ENCODE measurements at places on chromosomes 1 and 21. TPM values are rescaled to one million over a fixed set of nuclear protein-coding genes. Genes with fewer than 3 reads are reported as not detected.

DNA sequence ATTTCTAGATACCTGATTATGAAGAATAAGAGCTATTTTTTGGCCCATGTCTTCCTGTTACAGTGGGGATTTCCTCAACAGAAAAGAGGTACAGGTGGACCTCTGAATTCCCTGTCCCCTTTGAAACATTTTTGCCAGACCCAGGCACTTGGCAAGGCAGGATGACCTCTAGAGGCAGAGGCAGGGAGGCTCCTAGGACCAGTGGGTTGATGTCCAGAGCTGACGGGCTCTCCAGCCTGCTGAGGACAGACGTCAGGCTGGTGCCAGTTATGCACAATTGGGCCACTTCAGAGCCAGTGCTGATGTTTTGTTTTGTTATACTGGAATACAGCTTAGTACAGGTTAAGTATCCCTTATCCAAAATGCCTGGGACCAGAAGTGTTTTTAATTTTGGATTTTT is 18.5 kb upstream of the A3GALT2 start:
- no peaks in the 10 kb centered on the region for H3K27me3 ChIP-seq
- peaks cover 100% of the 10 kb centered on the region for H3K4me1 ChIP-seq
- no peak for DNase-seq
- peak overlapping the region; percentile 20 for H3K4me3 ChIP-seq

- no peaks in the 10 kb centered on the region for H3K36me3 ChIP-seq
- peak overlapping the region; percentile 77 for H3K27ac ChIP-seq
- no peak overlapping the region for H3K4me3 ChIP-seq
- no peak for DNase-seq
These were observed 228.8 kb downstream of the PBX1 start for GRCh38 chr1:164787834-164788231.

DNA sequence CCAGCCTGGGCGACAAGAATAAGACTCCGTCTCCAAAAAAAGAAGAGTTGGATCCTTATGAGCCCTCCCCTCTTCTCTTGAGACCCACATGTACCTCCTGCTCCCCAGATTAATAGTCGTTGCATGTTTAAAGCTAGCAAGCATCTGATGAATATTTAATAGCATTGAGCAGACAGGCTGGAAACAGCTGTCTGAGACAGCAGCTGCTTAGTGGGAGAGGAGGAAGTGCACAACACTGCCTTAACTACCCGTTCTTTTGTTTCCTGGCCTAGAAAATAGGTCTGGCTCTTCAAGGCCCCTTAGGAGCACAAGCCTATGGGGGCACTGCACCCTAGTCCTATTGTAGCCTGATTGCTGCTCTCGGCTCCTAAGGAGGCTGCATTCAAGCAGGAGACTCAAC is 17.3 kb upstream of the TMEM39B start:
- H3K4me1 ChIP-seq = no peaks in the 10 kb centered on the region
- DNase-seq = no peak
- H3K36me3 ChIP-seq = peaks cover 75% of the 10 kb centered on the region
- H3K27me3 ChIP-seq = no peaks in the 10 kb centered on the region

DNA sequence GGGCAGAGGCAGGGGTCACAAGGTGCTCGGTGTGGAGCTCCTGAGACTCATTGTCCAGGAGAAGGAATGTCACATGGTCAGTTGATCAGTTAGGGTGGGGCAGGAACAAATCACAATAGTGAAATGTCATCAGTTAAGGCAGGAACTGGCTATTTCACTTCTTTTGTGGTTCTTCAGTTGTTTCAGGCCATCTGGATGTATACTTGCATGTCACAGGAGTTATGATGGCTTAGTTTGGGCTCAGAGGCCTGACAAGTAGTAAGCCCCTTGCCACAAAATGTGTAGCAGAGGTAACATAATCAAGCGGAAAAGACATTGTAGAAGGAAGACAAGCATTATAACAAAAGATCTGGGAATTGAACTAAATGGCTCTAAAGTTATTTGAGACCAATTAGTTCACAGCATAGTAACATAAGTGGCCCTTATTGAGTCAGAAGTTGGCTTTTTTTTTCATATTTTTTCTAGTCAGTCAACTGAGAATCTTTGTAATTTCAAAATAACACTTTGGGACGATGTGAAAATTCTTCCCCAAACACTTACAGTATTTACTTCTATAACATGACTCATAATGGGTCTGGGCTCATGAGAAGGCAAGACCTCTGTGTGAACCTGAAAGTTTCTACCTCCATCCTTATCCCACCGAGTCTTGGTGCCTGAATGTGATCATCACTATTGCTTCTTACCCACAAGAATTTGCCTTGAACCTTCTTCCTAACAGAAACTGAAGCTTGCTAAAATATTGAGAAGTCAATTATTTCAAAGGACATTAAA is 137.0 kb upstream of the DPT start:
- no peak for DNase-seq
- peaks cover 11% of the 10 kb centered on the region for H3K4me1 ChIP-seq
- no peaks in the 10 kb centered on the region for H3K36me3 ChIP-seq
- H3K4me3 ChIP-seq = no peak overlapping the region
- H3K27me3 ChIP-seq = no peaks in the 10 kb centered on the region

GRCh38 chr1:230572121-230573105 is 69.9 kb upstream of the COG2 start:
- H3K4me3 ChIP-seq = no peak overlapping the region
- H3K4me1 ChIP-seq = peaks cover 16% of the 10 kb centered on the region
- no peak overlapping the region for H3K27ac ChIP-seq
- H3K27me3 ChIP-seq = no peaks in the 10 kb centered on the region

DNA sequence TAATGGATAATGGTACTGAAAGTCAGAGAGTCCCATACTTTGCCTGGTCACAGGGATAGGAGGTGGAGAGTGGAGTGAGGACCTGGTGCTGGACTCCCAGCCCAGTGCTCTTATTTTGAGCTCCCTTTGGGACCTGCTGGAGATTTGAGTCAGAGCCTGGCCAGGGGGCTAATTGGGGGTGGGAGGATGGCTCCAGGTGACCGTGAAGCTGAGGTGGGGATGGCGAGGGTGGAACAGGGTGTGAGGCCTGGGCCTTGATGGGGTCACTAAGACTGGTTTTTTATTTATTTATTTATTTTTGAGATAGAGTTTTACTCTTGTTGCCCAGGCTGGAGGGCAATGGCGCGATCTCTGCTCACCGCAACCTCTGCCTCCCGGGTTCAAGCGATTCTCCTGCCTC is 17.8 kb downstream of the AMPD2 start:
- peaks cover 37% of the 10 kb centered on the region for H3K4me1 ChIP-seq
- DNase-seq = peak; percentile 40
- H3K27me3 ChIP-seq = no peaks in the 10 kb centered on the region
- H3K36me3 ChIP-seq = no peaks in the 10 kb centered on the region
- H3K4me3 ChIP-seq = no peak overlapping the region

- no peaks in the 10 kb centered on the region for H3K27me3 ChIP-seq
- no peak for DNase-seq
- no peaks in the 10 kb centered on the region for H3K4me1 ChIP-seq
- H3K4me3 ChIP-seq = no peak overlapping the region
- H3K36me3 ChIP-seq = no peaks in the 10 kb centered on the region
These were observed 151.2 kb downstream of the DMRTA2 start for GRCh38 chr1:50271968-50272578.

GRCh38 chr1:185774394-185774793 is 40.2 kb downstream of the HMCN1 start:
- no peak for DNase-seq
- no peaks in the 10 kb centered on the region for H3K36me3 ChIP-seq
- no peak overlapping the region for H3K4me3 ChIP-seq
- no peaks in the 10 kb centered on the region for H3K4me1 ChIP-seq

- H3K27me3 ChIP-seq = no peaks in the 10 kb centered on the region
- H3K27ac ChIP-seq = no peak overlapping the region
- DNase-seq = no peak
- H3K4me1 ChIP-seq = no peaks in the 10 kb centered on the region
- H3K4me3 ChIP-seq = peak overlapping the region; percentile 2
These were observed 22.4 kb downstream of the SMYD2 start for GRCh38 chr1:214303141-214303930.

GRCh38 chr1:15719381-15720120 is 16.5 kb upstream of the SLC25A34 start:
- no peak overlapping the region for H3K27ac ChIP-seq
- peaks cover 5% of the 10 kb centered on the region for H3K4me1 ChIP-seq
- no peak for DNase-seq
- H3K27me3 ChIP-seq = no peaks in the 10 kb centered on the region

DNA sequence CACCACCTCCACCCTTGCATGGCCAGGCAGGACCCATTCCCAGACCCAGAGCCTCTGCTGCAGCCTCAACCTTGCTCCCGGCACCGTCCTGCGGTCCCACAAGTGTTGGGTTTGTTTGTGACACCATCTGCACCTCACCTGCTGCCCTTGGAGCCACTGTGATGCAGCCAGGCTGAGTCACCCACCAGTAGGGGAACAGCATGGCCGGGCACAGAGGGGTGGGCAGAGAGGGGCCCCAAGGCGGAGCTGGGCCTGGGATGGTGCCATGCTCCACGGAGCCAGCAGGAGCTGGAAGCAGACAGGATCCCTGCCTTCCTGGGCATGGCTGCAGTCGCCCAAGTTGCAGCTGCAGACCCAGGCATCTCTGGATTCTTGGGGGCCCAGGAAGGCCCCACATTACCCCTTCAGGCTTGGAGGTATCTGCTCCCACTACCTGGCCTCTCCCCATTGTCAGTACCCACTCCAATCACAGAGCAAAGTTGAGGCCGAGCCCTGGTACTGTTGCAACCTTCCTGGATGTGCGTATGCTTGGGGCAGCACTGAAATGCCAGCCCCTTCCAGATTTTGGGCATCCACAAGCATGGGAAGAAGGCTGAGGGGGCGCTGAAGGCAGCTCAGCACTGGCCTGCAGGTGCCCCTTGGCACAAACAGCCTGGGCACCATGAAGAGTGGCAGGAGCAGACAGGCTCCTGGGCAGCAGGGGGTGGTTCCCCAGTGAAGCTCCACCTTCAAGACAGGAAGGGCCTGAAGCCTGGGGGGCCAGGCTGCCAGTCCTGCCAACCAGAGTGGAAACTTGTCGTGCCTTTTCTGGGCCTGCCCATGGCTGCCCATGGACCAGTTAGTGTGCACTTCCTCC is 172.8 kb downstream of the MATN1 start:
- no peak overlapping the region for H3K4me3 ChIP-seq
- H3K27me3 ChIP-seq = no peaks in the 10 kb centered on the region
- H3K4me1 ChIP-seq = no peaks in the 10 kb centered on the region
- no peak overlapping the region for H3K27ac ChIP-seq

GRCh38 chr1:1080122-1080757 is 6.1 kb upstream of the RNF223 start:
- H3K27me3 ChIP-seq = no peaks in the 10 kb centered on the region
- no peaks in the 10 kb centered on the region for H3K36me3 ChIP-seq
- no peak for DNase-seq

GRCh38 chr1:228020686-228021354 is 14.0 kb downstream of the WNT3A start:
- no peak overlapping the region for H3K27ac ChIP-seq
- no peaks in the 10 kb centered on the region for H3K36me3 ChIP-seq
- no peak for DNase-seq
- no peaks in the 10 kb centered on the region for H3K27me3 ChIP-seq
- H3K4me3 ChIP-seq = no peak overlapping the region
- H3K4me1 ChIP-seq = no peaks in the 10 kb centered on the region

DNA sequence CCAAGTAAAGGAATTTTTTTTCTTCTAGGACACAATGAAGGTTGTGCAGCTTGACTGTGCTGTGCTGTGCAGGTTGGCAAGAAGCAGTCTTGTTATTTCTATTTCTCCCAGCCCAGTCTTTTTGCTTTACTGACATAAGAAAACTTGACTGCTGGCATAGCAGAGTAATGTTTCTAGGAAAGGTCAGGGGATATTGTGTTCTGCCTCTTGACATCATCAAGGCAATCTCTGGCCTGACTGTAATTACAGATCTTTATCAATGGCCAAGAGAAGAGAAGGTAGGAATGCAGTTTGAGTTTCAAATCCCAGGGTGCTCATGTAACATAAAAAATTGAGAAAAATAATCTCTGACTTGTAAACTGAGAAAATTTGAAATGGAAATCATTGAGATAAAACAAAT is 226.3 kb upstream of the ADGRL4 start:
- H3K4me3 ChIP-seq = no peak overlapping the region
- H3K36me3 ChIP-seq = no peaks in the 10 kb centered on the region
- H3K4me1 ChIP-seq = no peaks in the 10 kb centered on the region
- no peak overlapping the region for H3K27ac ChIP-seq
- no peak for DNase-seq

DNA sequence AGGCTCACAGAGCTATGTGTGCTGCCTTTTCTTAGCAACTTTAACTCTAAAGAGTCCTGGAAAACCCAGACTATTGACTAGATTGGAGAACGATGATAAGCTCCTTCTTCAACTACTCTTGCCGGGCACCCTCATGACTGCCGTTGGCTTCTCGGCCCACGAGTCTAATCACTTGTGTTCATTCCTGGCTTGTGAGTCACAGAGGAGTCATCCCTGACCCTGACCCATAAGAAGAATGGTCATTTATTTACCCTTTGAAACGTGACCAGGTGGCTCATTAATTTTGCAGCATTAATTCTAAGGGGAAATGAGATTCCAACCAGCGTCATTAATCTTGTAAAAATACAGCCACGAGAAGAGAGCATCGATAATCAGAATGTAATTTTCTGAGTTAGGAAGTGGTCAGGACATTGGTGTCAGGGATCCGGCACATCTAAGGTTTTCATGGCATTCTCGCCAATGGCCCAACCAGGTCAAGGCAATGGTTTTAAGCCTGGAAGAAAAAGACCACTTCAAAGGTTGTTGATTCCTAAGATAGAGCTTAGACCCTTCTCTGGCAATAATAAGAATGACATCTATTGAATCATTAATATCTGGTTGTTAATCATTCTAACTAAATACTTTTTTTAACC is 183.6 kb upstream of the RUNX1 start:
- no peak overlapping the region for H3K27ac ChIP-seq
- H3K27me3 ChIP-seq = no peaks in the 10 kb centered on the region
- DNase-seq = no peak
- H3K36me3 ChIP-seq = no peaks in the 10 kb centered on the region
- no peak overlapping the region for H3K4me3 ChIP-seq
- H3K4me1 ChIP-seq = no peaks in the 10 kb centered on the region

GRCh38 chr1:219710529-219711194 is 97.8 kb upstream of the ZC3H11B start:
- H3K27ac ChIP-seq = no peak overlapping the region
- H3K27me3 ChIP-seq = no peaks in the 10 kb centered on the region
- H3K4me1 ChIP-seq = no peaks in the 10 kb centered on the region
- no peak overlapping the region for H3K4me3 ChIP-seq
- no peak for DNase-seq
- H3K36me3 ChIP-seq = no peaks in the 10 kb centered on the region

DNA sequence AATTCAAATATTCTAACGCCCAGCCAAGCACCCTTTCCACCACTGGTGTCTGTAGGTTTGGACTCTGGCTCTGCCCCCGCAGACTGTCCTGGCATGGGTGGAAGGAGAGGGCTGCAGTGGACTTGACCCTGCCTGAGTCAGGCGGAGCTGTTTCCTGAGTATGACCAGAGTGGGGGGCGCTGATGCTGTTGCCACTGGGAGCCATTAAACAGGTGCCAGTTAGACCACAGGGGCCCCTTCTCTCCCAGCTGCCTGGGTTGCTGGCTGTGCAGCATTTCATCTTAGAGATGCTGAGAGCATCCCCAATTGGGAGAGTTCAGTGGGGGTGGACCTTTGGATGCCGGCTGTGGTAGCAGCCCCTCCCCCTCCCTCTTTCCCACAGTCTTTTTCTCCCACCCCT is 539.5 kb downstream of the MATN1 start:
- H3K27ac ChIP-seq = no peak overlapping the region
- H3K4me1 ChIP-seq = no peaks in the 10 kb centered on the region

GRCh38 chr1:21633992-21634805 is 35.0 kb downstream of the RAP1GAP start:
- H3K4me1 ChIP-seq = peaks cover 5% of the 10 kb centered on the region
- no peak overlapping the region for H3K4me3 ChIP-seq
- no peaks in the 10 kb centered on the region for H3K27me3 ChIP-seq
- no peak for DNase-seq
- H3K27ac ChIP-seq = no peak overlapping the region

FMO2 gene
- total RNA-seq = 14.0 TPM

FCER1A gene
- total RNA-seq = 3.2 TPM

RNU1-3 gene
- 19,908 TPM for total RNA-seq

CCDC181 gene
- total RNA-seq = 1.5 TPM
